ENCODE measurements at places on chromosomes 2 and 18.

GRCh38 chr18:53838746-53839145 lies 385.7 kb downstream of the MBD2 start:
- DNase-seq, result no peak

DNA sequence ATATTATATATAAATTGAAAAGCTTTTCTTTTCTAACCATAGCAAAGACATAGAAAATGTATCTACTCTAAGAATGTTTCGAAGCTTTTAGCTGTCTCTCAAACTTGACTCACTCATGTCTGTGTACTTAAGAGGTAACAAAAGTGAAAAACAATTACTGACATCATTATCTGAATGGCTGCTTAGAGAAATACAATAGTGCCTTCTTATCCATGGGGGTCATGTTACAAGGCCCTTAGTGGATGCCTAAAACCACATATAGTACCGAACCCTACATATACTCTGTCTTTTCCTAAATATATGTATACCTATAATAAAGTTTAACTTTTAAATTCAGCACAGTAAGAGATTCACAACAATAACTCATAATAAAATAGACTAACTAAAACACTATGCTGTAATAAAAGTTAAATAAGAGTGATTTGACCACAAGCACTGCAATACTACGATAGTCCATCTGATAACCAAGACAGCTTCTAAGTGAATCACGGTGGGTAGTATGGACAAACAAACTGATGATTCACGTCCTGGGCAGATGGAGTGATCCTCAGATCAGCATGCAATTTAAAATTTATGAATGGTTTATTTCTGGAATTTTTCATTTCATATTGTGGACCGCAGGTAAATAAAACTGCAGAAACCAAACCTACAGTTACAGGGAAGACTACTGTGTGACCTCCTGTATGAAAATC lies 246.2 kb downstream of the XIRP2 start:
- DNase-seq, result no peak

DNA sequence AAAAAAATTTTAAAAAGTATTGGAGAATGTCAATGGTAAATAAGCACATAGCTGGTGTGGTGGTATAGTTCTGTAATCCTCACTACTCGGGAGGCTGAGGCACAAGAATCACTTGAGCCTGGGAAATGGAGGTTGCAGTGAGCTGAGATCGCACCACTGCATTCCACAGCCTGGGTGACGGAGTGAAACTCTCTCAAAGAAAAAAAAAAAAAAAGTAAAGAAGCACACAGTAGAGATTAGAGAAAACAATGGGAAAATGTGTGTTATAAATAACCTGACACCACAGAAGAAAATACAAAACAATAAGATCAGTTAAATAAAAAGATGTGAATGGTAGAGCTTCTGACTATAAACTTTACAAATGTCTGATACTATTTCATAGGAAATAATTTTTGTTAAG lies 163.7 kb upstream of the WDSUB1 start:
- no peak for DNase-seq

GRCh38 chr18:3457261-3457724 lies 7.3 kb downstream of the TGIF1 start:
- DNase-seq, result no peak

GRCh38 chr18:78090584-78090983 lies 840.9 kb downstream of the GALR1 start:
- no peak for DNase-seq

DNA sequence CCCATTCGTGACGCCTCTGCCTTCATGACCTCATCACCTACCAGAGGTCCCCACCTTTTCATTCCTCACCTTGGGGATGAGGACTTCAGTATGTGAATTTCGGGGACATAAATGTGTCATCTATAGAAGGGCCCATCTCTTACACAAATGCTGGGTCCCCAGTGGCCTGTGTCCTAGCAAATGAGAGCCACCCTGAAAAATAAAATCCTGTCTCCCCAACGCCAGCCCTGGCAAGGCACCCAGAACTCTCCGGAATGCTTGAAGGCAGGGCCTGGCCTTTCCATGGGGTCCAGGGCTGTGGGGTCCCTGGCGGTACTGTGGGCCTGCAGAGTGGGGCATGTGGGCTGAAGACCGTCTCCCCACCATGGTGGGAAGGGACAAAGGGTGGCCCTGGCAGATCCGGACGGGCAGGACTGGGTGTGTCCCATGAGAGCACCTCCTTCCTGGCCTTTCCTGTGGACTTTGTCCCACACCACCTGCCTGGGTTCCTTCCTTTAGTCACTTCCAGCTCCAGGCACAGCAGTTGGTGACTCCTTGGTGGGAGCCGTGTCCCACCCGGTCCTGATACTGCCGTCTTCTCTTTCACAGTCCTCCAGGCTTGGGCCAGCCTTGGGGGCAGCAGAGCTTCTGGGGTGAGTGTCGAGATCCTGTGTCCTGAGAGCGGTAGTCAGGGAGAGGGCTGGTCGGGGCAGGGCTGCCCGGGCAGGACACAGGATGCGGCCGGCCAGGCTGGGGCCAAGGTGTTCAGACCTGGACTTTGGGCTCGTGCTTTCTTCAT lies 18.6 kb downstream of the CAPN10 start:
- no peak for DNase-seq

DNA sequence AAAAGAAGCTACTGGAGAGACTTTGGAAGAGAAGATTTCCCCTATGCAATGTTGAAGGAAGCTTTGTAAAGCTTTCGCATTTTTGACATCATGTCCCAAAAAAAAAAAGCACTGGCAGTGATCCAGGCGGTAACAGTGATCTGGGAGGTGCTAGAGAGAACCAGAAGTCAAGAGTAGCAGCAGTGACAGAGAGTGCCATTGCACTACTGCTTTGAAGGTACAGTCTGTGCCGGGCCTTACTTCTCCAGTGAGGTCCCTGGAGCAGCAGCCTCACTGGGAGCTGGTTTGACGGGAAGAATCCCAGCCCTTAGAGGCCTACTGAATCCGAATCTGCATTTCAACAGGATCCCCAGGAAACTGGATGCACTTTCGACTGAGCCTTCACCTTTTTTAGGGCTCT lies 50.9 kb upstream of the ATL2 start:
- DNase-seq, result no peak

DNA sequence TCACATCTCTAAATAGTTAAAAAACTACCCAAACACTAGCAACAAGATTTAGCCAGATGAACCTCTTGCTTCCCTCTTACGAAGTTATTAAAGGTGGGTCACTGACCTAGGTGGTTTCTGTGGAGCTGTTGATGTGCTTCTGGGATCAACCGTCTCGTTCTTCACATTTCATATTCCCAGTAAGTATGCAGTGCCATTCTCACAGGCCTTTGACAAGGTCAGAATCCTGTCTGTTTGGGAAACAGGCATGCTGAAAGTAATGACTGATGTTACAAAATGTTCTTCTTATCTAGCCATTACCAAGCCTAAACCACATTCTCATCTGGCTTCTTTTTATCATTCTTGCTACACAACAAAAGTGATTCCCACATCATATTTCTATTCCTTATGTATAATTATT lies 70.3 kb downstream of the WDR7 start:
- no peak for DNase-seq
